Inflammatory macrophage (primary cell): ENCODE measurements at places on chromosomes 3 and 15.

- no peak for DNase-seq
These were observed 760.8 kb upstream of the CFAP20DC start for GRCh38 chr3:59810606-59811005.

DNA sequence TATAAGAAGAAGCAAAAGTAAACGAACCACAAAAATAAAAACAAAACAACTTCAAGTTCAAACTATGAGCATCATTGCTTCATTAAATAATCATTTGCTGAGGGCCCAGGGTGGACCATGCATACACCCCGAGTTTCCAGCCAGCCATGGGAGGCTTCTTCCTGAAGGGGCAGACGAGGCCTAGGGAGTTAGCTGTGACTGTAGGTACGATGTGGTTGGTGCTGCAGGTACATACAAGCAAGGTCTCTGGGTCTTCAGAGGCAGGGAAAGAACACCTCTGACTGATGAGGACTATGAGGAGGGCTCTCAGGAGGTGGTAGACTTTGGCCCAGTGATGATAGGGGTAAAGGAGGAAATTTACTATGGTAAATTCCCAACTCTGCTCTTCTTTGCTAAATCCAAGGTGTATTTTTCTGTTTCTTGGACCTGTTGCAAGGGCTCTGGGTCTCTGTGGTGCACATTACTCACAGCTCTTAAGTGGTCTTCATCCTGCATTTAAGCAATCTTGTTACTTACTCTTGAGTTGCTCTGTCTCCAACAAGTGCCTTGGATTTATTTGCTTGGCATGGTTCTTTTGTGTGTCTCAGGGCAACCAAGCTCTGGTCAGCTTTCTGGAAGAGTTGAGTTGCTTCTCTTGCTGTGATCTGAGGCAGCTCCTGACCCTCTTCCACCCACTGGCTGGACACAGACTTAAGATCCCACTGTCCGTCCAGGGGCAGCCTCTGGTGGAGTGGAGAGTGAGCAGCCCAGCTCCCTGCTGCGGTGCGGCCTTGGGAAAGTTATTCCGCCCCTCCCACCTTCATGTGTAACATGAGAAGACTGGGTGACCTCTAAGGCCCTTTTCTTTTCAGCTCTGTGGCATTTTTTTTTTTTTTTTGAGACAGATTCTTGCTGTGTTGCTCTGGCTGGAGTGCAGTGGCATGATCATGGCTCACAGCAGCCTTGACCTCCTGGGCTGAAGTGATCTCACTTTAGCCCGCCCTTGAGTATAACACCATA is 56.1 kb upstream of the KIF23 start:
- no peak for DNase-seq

GRCh38 chr15:59296181-59296617 is 76.5 kb downstream of the MYO1E start:
- DNase-seq = peak; percentile 65

GRCh38 chr3:31567036-31567435 is 34.3 kb downstream of the STT3B start:
- no peak for DNase-seq

DNA sequence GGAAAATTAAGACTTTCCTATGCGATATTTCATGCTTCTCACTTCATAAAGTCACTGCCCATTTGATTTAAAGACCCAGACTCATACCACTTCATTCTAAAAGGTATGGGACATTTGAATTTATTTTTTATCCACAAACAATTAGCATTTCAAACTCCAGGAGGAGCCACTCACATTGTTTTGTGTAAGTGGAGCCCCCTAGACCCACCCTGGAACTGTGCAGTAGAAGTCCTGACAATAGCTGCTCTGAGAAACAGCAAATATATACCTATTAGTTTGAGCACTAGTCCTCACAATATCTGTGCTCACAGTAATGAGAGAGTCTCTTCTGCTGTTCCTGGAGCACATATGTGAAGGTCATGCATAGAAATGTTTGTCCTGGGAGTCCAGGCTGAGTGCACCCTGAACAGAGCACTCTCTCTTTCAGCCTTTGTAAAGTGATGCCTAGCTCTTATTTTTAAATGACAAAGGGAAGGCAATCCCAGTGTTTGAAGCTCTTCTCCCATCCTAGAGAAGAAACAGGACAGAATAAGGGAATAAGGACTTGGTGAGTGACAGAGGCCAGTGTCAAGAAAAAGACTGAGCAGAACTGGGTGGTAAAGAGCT is 127.5 kb upstream of the STRIT1 start:
- no peak for DNase-seq

- no peak for DNase-seq
These were observed 52.9 kb upstream of the LIMD1 start for GRCh38 chr3:45541326-45542321.

DNA sequence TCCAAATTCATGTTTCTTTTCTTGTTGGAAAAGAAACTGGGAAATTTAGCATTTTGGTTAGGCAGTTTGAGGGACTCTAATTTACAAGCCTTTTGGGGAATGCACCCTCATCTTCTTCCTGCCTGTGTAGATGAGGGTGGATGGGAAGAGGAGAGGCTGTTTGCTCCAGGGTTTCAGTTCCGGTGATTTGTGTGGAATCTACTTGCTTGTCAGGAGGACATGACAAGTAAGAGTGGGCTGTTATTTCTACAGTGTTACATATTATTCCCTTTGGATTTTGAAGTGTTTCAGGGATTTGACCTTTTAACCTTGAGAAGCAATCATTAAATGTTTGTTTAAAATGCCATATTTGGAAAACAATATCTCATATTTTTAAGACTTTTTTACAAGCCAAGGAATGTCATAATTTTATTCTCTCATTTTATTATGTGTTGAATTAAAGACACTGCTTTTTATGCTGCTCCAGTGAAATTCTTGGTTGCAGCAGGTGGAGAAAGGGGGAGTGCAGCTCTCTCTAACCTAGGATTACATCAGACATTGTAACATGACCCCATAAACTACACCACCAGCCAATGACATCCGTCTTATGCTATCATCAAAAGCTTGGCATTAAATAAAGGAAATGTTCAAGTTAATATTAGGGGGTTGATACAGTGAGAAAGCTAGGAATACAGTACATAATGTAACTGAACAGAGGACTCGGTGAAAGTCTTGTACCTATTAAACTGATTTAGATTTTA is 30.2 kb downstream of the PLAAT1 start:
- no peak for DNase-seq

DNA sequence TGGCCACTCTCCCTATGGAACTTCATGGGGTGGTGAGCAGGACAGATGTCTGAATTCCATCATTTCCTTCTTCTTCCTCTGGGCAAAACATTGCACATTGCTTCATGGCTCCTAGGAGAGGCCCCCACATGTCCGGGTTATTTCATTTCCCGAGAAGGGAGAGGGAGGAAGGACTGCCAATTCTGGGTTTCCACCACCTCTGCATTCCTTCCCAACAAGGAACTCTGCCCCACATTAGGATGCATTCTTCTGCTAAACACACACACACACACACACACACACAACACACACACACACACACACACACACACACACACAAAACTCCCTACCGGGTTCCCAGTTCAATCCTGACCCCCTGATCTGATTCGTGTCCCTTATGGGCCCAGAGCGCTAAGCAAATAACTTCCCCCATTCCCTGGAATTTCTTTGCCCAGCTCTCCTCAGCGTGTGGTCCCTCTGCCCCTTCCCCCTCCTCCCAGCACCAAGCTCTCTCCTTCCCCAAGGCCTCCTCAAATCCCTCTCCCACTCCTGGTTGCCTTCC is 1.9 kb downstream of the RHO start:
- DNase-seq = peak; percentile 56
